ENCODE measurements at places on chromosomes 5 and 9.

DNA sequence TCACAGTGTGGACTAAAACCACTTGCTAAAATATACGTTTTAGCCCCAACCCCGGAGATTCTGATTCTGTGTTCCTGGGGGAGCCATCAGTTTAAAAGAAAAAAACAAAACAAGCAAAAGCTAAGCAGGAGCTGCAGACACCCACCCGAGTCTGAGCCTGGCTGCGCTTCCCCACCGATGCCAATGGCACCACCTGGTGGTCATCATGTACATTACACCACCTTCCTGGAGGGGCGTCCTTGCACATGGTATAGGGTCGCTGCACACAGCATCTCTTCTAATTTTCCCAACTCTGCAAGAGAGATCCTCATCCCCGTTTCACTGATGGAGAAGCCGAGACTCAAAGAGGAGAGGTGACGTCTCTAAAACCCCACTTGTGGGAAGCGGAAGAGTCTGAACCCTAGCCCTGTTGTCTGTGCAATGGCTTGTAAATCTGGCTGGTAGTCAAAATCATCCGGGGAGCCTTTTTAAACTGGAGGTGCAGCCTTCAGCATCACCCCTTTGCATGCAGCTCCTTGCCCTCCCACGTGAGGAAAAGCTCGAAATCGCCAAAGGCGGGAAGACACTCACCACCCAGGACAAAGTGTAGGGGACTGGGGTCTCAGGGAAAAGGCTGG, 23.1 kb upstream of the CNOT6 start:
- peak; percentile 27 for DNase-seq

GRCh38 chr5:150235500-150235854, 45.6 kb downstream of the SLC6A7 start:
- DNase-seq, result no peak

DNA sequence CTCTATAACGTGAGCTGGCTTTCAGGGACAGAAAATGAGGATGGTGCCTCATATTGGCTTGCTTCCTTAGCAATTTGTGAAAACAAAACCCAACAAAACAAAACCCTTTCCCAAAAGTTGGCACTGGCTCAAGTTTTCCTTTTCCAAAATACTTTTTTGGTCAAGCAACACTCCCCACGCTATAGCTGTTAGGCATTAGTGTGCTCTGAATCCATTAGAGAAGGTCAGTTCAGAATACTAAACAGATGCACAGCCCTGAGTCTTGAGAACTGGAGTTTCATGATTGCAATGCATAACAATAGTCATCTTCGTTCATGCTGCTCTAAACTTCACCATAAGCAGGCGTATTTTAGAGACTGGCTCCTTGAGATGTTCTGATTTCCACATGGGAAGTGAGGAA, 172.0 kb upstream of the KLF9 start:
- DNase-seq, result no peak

- no peak for DNase-seq
Observed at GRCh38 chr9:137436761-137437600, 4.2 kb downstream of the ENTPD8 start.

GRCh38 chr5:75536147-75536546, 24.5 kb downstream of the POLK start:
- DNase-seq, result no peak

DNA sequence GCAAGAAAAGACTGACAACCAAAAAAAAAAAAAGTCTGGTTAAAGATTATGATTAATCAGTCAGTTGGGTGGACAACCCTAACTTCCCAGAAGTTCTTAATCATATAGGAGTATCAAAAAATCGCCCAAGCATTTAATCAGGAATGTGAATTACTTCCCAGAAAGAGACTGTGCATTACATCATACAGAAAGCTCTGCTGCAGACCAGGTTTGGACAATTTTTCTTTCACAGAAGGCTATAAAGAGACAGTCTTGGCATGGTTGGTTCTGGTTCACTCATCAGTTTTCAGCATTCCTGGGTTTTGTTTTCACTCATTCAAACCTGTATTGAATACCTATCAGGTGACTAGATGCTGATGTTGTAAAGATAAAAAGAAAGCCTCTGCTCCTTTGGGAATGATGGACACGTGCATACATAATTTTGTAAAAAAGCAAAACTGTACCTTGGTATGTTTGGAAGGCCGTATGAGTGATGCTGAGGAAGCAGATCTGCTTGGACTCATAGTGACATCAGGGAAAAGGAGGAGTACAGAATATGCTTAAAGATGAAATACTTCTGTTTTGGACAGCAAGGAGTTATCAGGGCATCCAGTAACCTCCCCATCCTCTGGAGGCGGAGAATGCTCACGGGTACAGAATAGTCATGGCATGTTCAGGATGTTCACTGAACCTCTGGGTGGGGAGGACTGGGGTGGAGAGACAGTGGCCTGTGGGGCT, 178.4 kb downstream of the GNA14 start:
- DNase-seq, result no peak

GRCh38 chr9:109735801-109736200, 44.2 kb upstream of the PALM2AKAP2 start:
- DNase-seq, result no peak

GRCh38 chr5:79878136-79878679, 112.9 kb downstream of the MTX3 start:
- DNase-seq, result peak; percentile 24

- DNase-seq, result no peak
Observed at GRCh38 chr5:12691330-12691729, 787.1 kb upstream of the CTNND2 start.

GRCh38 chr9:4318741-4319140, 18.9 kb upstream of the GLIS3 start:
- DNase-seq, result no peak

DNA sequence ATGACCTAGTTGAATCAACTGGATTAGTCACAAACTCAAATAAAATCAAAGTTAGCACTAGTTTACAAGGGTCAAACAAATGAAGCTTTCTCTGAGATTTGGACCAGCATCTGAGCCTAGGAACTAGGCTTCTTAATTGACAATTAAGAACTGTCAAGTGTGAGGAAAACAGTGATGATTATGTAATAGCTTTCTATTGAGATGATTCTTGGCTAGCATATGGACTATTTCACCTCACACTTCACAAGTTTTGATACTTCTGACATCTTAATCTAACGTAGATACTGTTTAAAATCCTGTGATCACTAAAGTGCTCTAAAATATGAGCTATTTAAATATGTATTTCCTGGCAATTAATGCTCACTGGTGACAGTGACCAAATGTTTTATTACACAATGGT, 542.9 kb downstream of the EFNA5 start:
- no peak for DNase-seq

DNA sequence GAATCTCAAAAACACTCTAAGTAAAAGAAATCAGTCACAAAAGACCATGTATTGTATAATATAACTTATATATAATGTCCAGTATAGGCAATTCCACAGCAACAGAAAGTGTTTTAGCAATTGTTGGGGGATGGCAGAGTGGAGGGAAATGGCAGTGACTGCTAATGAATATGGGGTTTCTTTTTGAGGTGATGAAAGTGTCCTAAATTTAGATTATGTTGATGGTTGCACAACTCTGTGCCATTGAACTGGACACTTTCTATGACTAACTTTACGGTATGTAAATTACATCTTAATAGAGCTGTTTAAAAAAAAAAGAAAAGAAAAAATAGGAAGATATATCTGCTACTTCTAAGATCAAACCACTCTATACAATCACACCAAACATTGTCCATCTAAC, 124.9 kb upstream of the ZNF462 start:
- no peak for DNase-seq

- no peak for DNase-seq
Observed at GRCh38 chr5:111953351-111954127, 196.5 kb upstream of the NREP start.

DNA sequence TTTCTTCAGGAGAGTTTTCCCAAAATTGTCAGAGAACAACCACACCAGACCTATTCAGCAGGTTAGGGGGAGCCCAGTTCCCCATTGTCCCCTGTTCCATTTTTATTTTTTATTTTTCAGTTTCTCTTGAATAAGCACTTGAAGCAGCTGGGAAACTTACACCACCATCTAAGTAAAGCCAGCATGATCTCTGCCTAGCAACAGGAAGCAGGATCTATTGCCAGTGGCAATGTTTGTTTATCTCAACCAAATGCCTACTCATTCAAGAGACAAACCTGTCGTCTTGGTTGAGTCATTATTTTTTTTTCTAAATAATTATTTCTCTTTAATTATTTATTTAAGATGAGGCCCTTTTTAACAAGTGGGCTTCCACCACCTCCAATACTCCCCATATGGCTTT, 379.3 kb downstream of the PLK2 start:
- peak; percentile 17 for DNase-seq

GRCh38 chr5:77863181-77863580, 87.0 kb upstream of the TBCA start:
- peak; percentile 62 for DNase-seq

- DNase-seq, result no peak
Observed at GRCh38 chr5:105956456-105957196, 1714.1 kb downstream of the EFNA5 start.

GRCh38 chr9:2181792-2182191, 166.6 kb downstream of the SMARCA2 start:
- no peak for DNase-seq

DNA sequence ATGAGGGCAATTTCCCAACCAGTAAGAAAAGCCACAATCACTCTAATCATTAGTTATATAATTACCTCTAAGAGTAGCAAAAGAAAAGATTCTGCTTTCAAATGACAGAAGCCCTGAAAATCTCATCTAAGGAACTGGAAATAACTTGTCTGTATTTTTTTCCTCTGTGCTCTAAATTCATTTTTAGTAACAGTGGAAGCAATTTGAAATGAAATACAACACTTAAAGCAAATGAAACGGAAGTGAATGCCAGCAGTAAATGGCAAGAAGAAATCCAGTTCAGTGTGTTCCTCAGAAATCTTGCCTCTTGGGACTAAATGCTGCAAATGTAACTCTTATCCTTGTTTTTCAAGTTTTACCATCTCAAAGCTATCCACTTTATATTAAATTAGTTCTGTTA, 294.9 kb downstream of the TAF11L14 start:
- no peak for DNase-seq

GRCh38 chr9:136297766-136298735, 5.8 kb downstream of the CCDC187 start:
- DNase-seq, result no peak

GRCh38 chr5:142325725-142326479, 1.1 kb upstream of the SPRY4 start:
- DNase-seq, result peak; percentile 51

Data from foreskin melanocyte (primary cell).